ENCODE measurements at places on chromosomes 2 and 18. TPM values are rescaled to one million over a fixed set of nuclear protein-coding genes. Genes with fewer than 3 reads are reported as not detected.

Gene FASTKD2
- 36.3 TPM for total RNA-seq

Gene UPP2
- total RNA-seq: 0.51 TPM

Gene MC2R
- total RNA-seq: not detected

Gene NEU2
- not detected for total RNA-seq

Gene ARMC9
- total RNA-seq: 2.3 TPM

DNA sequence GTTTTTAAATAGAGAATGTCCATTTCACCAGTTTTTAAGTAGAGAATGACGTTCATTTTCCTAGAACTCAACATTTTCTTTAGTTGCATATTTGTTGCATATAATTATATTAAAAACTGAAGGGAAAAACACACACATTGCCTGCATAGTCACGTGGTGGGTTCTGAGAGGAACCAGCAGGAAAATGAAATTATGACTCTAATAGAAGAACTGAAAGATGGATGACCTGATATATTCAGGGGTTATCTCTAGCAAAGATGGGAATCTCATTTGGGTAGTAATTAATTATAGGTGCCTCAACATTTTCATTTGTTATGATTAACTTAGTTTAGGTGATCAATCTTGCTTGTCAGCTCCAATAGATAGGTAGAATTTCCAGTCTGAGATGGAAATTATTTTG lies 288.3 kb downstream of the TRIB2 start:
- no peaks in the 10 kb centered on the region for H3K4me1 ChIP-seq
- no peak for DNase-seq
- H3K27me3 ChIP-seq: no peaks in the 10 kb centered on the region

DNA sequence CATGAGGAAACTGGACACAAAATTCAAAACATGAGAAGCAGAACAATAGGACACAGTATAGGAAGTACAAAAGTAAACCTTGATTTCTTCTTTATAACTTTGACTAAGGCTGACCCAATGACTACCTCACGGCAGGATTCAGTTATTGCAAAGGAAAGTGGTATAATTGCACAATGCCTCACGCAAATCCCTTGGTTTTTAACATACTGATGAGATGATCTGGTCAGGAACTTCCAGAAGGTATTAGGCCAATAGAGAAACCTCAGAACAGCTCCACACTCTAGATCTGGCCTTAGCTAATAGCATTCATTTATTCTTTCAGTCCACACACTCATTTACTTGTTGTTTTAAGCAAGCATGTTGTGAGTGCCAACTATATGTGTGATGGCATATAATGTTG lies 1526.9 kb upstream of the ACVR2A start:
- H3K27ac ChIP-seq: no peak overlapping the region
- DNase-seq: no peak
- no peaks in the 10 kb centered on the region for H3K36me3 ChIP-seq
- peaks cover 4% of the 10 kb centered on the region for H3K27me3 ChIP-seq
- no peak overlapping the region for H3K4me3 ChIP-seq
- H3K4me1 ChIP-seq: no peaks in the 10 kb centered on the region

DNA sequence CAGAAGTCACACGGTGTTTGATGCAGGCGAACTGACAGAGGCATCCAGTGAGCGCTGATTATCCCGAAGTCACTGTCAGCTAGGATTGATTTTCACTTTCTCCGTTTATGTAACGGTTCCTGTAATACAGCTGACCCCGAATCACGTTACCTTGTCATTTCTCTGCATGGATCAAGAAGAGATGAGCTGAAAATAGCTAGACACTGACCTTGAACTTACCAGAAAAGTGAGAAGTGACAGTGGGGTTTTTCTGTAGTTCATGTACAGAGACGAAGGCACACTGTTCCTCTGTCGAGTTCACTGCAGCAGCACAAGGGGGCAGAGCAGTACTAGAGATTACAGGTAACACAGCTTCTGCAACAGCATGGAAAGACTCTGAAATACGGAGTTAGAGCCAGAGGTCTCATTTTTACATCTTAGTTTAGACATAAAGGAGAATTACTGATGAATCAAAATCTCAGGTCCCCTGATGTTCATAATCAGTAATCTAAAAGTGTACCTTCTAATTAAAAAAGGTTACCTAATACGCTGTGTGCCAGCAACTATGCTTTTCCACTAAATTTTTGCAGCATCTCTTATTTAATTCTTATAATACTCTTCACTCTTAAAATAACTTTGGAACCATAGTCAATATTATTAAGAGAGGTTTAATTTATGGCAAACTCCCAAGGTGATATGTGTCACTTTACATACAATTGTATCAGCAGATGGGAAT lies 33.1 kb downstream of the ARHGAP15 start:
- no peak overlapping the region for H3K27ac ChIP-seq
- no peak overlapping the region for H3K4me3 ChIP-seq
- no peaks in the 10 kb centered on the region for H3K27me3 ChIP-seq

GRCh38 chr18:30522288-30522929 lies 520.1 kb downstream of the DSC3 start:
- no peaks in the 10 kb centered on the region for H3K27me3 ChIP-seq
- DNase-seq: no peak
- H3K27ac ChIP-seq: no peak overlapping the region
- H3K4me3 ChIP-seq: no peak overlapping the region
- H3K4me1 ChIP-seq: no peaks in the 10 kb centered on the region

GRCh38 chr18:63795606-63796005 lies 20.4 kb downstream of the SERPINB7 start:
- DNase-seq: no peak
- no peak overlapping the region for H3K27ac ChIP-seq
- no peaks in the 10 kb centered on the region for H3K4me1 ChIP-seq
- H3K4me3 ChIP-seq: no peak overlapping the region
- H3K36me3 ChIP-seq: no peaks in the 10 kb centered on the region

- H3K4me3 ChIP-seq: no peak overlapping the region
- H3K27ac ChIP-seq: no peak overlapping the region
- no peaks in the 10 kb centered on the region for H3K27me3 ChIP-seq
- no peaks in the 10 kb centered on the region for H3K36me3 ChIP-seq
- no peak for DNase-seq
These were observed 240.7 kb upstream of the EPAS1 start for GRCh38 chr2:46056541-46056940.

DNA sequence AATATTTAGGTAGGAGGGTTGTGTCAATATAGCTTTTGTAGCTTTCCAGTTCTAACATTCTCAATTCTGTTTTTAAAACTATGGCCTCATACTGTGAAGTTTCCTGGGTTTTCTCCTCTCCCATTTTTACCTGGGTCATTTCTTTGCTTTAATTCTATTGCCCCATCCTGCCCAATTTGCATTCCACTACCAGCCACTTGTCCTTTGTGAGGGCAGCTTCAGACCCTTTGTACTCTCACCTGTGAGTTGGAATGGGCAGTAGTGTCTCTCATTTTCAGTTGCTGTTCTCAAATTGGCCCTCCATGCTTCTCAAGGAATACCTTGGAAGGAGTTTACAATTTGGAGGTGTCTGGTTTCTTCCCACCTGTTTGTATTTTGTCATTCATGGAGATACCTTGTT lies 108.4 kb downstream of the CAMKMT start:
- H3K36me3 ChIP-seq: no peaks in the 10 kb centered on the region
- no peaks in the 10 kb centered on the region for H3K27me3 ChIP-seq
- H3K4me3 ChIP-seq: no peak overlapping the region
- DNase-seq: no peak
- no peak overlapping the region for H3K27ac ChIP-seq

DNA sequence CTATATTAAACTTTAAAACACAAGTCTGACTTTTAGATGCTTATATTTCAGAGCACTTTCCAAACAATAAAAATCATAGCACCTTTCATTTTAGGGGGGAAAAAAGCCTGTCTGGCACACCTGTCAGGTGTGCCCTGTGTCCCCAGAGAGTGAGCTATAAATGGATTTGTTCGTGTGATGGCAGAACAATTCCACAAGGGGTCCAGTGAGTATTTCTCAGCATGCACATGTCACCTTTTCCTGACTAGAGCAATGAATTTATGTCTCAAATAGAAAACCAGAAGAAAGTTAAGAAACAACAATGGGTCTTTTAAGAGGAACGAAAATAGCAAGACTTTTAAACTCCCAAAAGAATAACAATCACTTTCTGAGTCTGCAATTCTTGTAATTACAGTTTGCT lies 55.9 kb downstream of the ACVR1C start:
- no peaks in the 10 kb centered on the region for H3K36me3 ChIP-seq
- no peaks in the 10 kb centered on the region for H3K27me3 ChIP-seq
- DNase-seq: no peak
- no peak overlapping the region for H3K4me3 ChIP-seq
- no peak overlapping the region for H3K27ac ChIP-seq

DNA sequence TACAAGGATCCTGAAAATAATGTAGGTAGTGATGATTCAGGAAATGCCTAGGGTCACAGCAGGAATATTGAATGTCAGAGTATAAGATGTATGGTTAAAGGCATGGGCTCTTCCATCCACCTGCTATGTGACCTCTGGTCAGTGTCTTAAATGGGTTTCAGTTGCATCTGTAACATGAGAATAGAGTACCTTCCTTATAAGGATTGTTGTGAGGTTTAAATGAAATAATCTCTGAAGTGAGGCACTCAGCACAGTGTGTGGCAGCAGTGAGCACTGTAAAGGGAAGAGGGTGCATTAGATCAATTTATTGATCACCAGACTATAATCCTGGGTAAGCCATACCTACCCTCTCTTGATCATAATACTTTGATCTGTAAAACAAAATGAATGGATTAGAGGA lies 319.1 kb downstream of the SLC4A3 start:
- H3K27me3 ChIP-seq: no peaks in the 10 kb centered on the region
- no peak overlapping the region for H3K4me3 ChIP-seq
- no peak overlapping the region for H3K27ac ChIP-seq
- H3K36me3 ChIP-seq: no peaks in the 10 kb centered on the region

- H3K4me1 ChIP-seq: no peaks in the 10 kb centered on the region
- no peak overlapping the region for H3K27ac ChIP-seq
- no peak overlapping the region for H3K4me3 ChIP-seq
- no peak for DNase-seq
- H3K27me3 ChIP-seq: no peaks in the 10 kb centered on the region
These were observed 147.7 kb upstream of the GLI2 start for GRCh38 chr2:120587997-120588336.

DNA sequence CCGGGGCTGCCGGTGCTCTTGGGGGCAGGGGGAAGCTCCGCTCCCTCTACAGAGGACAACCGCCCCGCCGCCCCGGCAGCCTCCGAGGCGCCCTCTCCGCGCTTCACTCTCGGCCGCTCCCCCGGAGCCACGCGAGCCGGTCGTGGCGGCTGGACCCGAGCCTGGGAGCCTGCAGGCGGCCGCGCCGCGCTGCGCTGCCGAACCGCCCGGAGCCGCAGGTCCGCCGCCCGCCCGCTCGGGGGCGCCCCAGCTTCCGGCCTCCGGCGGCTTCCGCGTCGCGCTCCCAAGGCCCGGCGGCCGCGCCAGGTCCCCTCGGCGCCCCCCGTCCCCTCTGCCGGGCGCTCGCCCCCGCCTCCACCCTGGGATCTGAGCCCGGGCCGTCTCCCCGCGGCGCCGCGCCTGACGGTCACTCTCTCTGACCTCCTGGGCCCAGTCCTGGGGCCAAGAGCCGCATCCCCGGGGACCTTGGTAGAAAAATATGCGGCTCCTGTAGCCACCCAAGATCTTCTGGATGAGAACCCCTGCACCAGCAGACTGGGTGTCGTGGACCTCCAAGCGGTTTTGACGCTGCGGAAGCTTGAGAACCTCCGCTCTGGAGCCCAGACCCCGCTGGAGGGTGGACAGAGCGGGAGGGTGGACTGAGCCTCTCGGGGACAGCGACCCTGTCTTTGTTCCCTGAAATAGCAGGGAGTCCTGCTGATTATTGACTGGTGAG lies 44.3 kb downstream of the SERTAD2 start:
- no peaks in the 10 kb centered on the region for H3K27me3 ChIP-seq
- peak overlapping the region; percentile 72 for H3K4me3 ChIP-seq
- H3K27ac ChIP-seq: peak overlapping the region; percentile 16
- peaks cover 22% of the 10 kb centered on the region for H3K4me1 ChIP-seq

- no peak for DNase-seq
- H3K27me3 ChIP-seq: no peaks in the 10 kb centered on the region
- no peaks in the 10 kb centered on the region for H3K4me1 ChIP-seq
- H3K36me3 ChIP-seq: no peaks in the 10 kb centered on the region
- no peak overlapping the region for H3K4me3 ChIP-seq
- H3K27ac ChIP-seq: no peak overlapping the region
These were observed 50.1 kb downstream of the UBR3 start for GRCh38 chr2:169877398-169877797.

DNA sequence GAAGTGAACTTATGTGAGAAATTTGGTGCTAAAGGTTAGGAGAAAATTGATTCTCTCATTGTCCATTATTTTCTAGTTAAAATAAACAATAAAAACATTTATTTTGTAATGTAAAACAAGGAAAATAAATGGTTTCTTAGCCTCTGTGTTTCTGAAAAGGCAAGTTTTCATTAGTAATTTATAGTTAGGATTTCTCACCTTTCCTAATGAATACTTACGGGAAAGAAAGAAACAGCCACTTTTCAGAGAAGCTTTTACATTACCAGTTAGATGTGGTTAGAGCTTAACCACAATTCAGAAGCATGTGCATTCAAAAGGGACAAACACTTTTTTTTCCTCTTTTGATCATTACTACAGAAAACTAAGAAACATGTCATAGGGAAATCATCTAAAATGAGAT lies 18.8 kb downstream of the NEMP2 start:
- no peak overlapping the region for H3K4me3 ChIP-seq
- H3K27me3 ChIP-seq: no peaks in the 10 kb centered on the region
- H3K4me1 ChIP-seq: no peaks in the 10 kb centered on the region
- DNase-seq: no peak
- H3K36me3 ChIP-seq: no peaks in the 10 kb centered on the region
- H3K27ac ChIP-seq: no peak overlapping the region

- H3K27ac ChIP-seq: no peak overlapping the region
- no peaks in the 10 kb centered on the region for H3K4me1 ChIP-seq
- H3K27me3 ChIP-seq: no peaks in the 10 kb centered on the region
- H3K4me3 ChIP-seq: no peak overlapping the region
- no peak for DNase-seq
These were observed 316.5 kb downstream of the SOX11 start for GRCh38 chr2:6008726-6009125.

DNA sequence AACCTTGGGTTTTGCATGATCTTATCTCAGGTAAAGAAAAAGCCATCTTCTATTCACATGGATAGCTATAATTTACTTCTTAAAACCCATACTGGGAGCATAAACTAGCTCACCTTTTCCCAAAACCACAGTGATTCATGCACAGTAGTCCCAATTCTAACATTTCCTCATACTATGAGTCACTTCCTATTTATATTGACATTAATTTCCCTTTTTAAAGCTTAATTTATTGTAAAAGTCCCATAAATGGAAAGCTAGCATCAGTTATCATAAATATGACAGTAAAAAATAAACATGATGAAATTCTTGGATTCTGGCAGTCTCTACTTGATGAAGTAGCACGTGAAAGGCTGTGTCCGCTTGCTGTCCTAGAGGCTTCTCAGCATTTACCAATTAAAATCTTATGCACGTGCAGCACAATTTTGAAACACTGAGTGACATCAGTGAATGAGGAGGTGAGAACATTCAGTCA lies 180.1 kb downstream of the CDH2 start:
- H3K36me3 ChIP-seq: peaks cover 9% of the 10 kb centered on the region
- DNase-seq: no peak
- no peak overlapping the region for H3K27ac ChIP-seq
- H3K27me3 ChIP-seq: no peaks in the 10 kb centered on the region
- H3K4me1 ChIP-seq: no peaks in the 10 kb centered on the region

GRCh38 chr2:98867539-98868309 lies 68.3 kb downstream of the CRACDL start:
- no peak overlapping the region for H3K27ac ChIP-seq
- H3K4me3 ChIP-seq: no peak overlapping the region
- no peaks in the 10 kb centered on the region for H3K4me1 ChIP-seq
- H3K36me3 ChIP-seq: no peaks in the 10 kb centered on the region

GRCh38 chr18:9631814-9632496 lies 17.6 kb upstream of the PPP4R1 start:
- no peak overlapping the region for H3K27ac ChIP-seq
- H3K27me3 ChIP-seq: no peaks in the 10 kb centered on the region
- H3K36me3 ChIP-seq: no peaks in the 10 kb centered on the region
- no peaks in the 10 kb centered on the region for H3K4me1 ChIP-seq

Data from liver (tissue), 10 donors.